Activated T-helper 1 cell treated with anti-CD3 and anti-CD28 coated beads, Interleukin-12 subunit alpha, Interleukin-12 subunit beta, Interleukin-2, Interleukin-4 antibody, amounts not matched to agents 30 ng/mL and 10 ng/mL and 1 ng/mL, durations not matched to agents 14 hours and 24 hours and 36 hours (primary cell): ENCODE measurements at places on chromosomes 6 and 20. TPM values are rescaled to one million over a fixed set of nuclear protein-coding genes. Genes with fewer than 3 reads are reported as not detected.

GRCh38 chr6:161076181-161076677 lies 84.7 kb downstream of the MAP3K4 start:
- no peak for DNase-seq

- no peak for DNase-seq
These were observed 4.6 kb downstream of the DACT2 start for GRCh38 chr6:168314948-168315347.

GRCh38 chr6:35663447-35664235 lies 25.1 kb downstream of the FKBP5 start:
- DNase-seq = no peak

The LRP11 gene
- total RNA-seq = 3.5 and 5.1 TPM in 2 replicates

GRCh38 chr6:68086199-68086598 lies 548.9 kb upstream of the ADGRB3 start:
- DNase-seq = no peak

GRCh38 chr6:12379181-12379580 lies 89.0 kb downstream of the EDN1 start:
- DNase-seq = no peak

GRCh38 chr6:57313711-57314471 lies 3.5 kb upstream of the PRIM2 start:
- no peak for DNase-seq

The LCA5 gene
- 0.08 and 0.17 TPM in 2 replicates for total RNA-seq

The RAMACL gene
- 0.29 and 0.42 TPM in 2 replicates for total RNA-seq

The PKIG gene
- total RNA-seq = 1.3 and 2.4 TPM in 2 replicates

GRCh38 chr6:45378334-45378926 lies 696 bp upstream of the SUPT3H start:
- DNase-seq = no peak
